ENCODE measurements at places on chromosomes 2 and 18. TPM values are rescaled to one million over a fixed set of nuclear protein-coding genes. Genes with fewer than 3 reads are reported as not detected.

The CFAP65 gene
- not detected for total RNA-seq

The FTCDNL1 gene
- total RNA-seq: 0.71 TPM

The IER3IP1 gene
- total RNA-seq: 13.2 TPM

The MYOM1 gene
- total RNA-seq: 1.6 TPM

The SCN9A gene
- 3.5 TPM for total RNA-seq

The KYNU gene
- not detected for total RNA-seq

The BCL2 gene
- total RNA-seq: 141 TPM

The ALLC gene
- not detected for total RNA-seq

The RMDN2 gene
- total RNA-seq: 0.78 TPM

The GKN2 gene
- total RNA-seq: not detected

The SALL3 gene
- not detected for total RNA-seq

The ITPRIPL1 gene
- total RNA-seq: 40.4 TPM

The SPEG gene
- 0.39 TPM for total RNA-seq

The SLC4A3 gene
- total RNA-seq: not detected

The SETBP1 gene
- total RNA-seq: 28.5 TPM

The MC5R gene
- 0.15 TPM for total RNA-seq

The ATP8B1 gene
- total RNA-seq: not detected

The CDH19 gene
- not detected for total RNA-seq

The IMMT gene
- total RNA-seq: 148 TPM
